Type B pancreatic cell (in vitro differentiated cells): ENCODE measurements at places on chromosomes 7 and 10. TPM values are rescaled to one million over a fixed set of nuclear protein-coding genes. Genes with fewer than 3 reads are reported as not detected.

PTN gene
- 16.2 and 271 TPM in 2 replicates for total RNA-seq

RBP3 gene
- total RNA-seq: not detected in 2 replicates

DNA sequence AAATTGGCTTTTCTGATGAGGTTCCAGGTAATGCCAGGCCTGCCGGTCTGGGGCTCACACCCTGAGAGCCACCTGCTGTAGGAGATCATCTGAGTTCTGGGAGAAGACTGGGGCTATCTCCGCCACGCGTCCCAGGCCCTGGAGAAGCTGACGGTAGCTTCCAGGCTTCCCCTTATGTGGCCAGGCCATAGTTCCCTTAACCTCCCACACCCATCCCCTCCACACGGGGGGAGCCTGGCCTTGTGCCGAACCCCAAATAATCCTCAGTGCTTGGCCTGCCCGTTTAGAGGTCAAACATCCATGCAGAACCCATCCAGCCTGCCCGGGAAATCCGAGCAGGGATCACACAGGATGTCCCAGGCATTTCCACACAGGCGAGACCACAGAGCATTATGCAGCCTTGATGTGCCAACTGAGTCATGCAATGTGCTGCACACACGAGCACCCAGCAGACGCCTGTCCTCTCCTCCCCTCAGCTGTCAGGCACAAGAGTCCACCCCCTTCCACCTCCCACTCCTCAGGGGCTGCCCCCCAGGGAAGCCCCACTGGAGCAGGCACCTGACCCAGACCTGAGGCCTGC, 176.2 kb downstream of the PRKAG2 start:
- DNase-seq: no peak

HHEX gene
- 6.6 and 6.7 TPM in 2 replicates for total RNA-seq

OR2A1 gene
- 0.38 TPM in 1 of 2 replicates, not detected in the other for total RNA-seq

GPC2 gene
- total RNA-seq: 20.6 and 53.3 TPM in 2 replicates

- DNase-seq: no peak
Measured at GRCh38 chr7:101093906-101094305, 8.6 kb downstream of the TRIM56 start.

GRCh38 chr7:128045766-128046165, 14.5 kb upstream of the LRRC4 start:
- no peak for DNase-seq
